H7 (cell line): ENCODE measurements at places on chromosomes 7 and 10. TPM values are rescaled to one million over a fixed set of nuclear protein-coding genes. Genes with fewer than 3 reads are reported as not detected.

DNA sequence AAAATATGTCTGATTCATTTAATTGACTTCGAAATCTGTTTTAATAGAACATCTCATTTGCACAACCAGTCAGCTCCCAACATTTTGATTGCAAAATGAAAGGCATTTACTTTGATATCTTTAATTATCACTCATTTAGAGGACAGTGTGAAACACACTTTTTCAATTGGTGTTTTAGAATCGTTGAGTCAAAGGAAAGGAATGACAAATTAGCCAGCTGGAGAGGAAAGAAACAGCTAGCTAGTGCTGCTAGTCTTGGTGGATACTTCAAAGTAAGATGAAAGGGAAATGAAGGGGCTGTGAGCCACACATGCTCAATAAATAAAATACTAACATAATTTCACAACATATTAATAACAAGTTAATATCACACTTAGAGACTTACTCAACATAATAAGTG lies 570.2 kb downstream of the PHTF2 start:
- no peak for DNase-seq

DNA sequence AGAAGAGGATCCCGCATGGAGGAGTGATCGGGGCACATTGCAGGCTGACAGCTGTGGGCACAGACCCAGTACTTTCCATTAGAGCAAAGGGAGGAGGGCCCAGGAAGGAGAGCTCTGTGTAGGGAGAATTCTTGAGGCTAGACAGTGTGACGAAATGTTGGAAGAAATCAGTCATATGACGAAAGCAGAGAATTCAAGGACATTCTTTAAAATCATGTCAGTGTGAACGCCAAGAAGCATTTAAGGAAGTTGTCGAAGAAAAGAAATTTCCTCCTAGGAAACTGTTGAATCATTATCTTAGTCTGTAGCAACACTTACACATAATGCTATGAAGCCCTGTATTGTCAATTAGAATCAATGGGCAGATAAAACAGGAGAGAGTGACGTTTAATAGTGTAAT lies 191.3 kb upstream of the ADARB2 start:
- DNase-seq: no peak

DNA sequence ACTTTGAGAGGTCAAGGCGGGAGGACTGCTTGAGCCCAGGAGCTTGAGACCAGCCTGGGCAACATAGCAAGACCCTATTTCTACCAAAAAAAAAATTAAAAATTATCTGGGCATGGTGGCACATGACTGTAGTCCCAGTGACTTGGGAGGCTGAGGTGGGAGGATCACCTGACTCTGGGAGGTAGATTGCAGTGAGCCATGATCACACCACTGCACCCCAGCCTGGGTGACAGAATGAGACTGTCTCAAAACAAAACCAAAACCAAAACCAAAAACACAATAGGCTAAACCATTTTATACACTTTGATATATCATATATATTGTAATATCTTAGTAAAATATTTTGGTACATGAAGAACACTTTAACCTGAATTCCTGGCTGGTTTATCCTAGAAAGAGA lies 101.6 kb downstream of the RAPGEF5 start:
- DNase-seq: no peak

- no peak for DNase-seq
Measured at GRCh38 chr7:81957517-81957916, 187.7 kb upstream of the HGF start.

- no peak for DNase-seq
Measured at GRCh38 chr7:2757361-2757903, 69.4 kb downstream of the AMZ1 start.

GRCh38 chr10:30284865-30285594 lies 64.0 kb downstream of the MTPAP start:
- peak; percentile 12 for DNase-seq

DNA sequence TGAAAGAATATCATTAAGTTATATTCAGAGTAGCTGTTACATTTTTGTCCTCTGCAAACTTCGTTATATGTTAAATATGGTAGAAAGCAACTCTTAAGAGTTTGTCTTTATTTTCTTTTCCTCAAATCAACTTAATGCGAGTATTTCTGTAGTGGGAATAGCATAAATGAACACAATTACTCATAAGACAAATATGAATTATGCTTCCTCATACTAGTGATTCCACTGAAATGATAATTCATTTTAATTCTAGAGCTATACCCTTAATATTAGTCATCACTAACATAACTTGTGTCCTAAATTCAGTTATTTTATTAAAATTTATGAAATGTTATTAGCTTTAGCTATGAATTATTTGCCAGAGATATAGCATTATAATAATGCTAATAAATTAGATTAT lies 820.6 kb upstream of the KCND2 start:
- DNase-seq: no peak

DNA sequence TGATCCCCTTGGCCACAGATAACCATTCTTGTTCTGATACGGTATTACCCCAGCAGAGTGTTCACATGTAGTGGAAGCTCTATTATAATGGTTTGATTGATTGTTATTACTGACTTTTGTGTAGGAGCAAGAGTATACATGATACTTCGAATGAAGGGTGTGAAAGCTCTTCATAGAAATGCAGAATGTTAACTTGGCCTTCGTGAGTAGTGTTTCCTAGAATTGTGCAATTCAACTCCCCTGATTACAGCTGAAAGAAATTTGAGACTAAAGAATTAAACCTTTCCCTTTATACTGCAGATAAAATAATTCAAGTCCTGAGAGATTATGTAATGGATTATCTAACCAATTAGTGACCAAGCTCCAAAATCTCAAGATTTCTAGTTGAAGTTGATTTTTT lies 38.2 kb downstream of the MKLN1 start:
- DNase-seq: no peak

DNA sequence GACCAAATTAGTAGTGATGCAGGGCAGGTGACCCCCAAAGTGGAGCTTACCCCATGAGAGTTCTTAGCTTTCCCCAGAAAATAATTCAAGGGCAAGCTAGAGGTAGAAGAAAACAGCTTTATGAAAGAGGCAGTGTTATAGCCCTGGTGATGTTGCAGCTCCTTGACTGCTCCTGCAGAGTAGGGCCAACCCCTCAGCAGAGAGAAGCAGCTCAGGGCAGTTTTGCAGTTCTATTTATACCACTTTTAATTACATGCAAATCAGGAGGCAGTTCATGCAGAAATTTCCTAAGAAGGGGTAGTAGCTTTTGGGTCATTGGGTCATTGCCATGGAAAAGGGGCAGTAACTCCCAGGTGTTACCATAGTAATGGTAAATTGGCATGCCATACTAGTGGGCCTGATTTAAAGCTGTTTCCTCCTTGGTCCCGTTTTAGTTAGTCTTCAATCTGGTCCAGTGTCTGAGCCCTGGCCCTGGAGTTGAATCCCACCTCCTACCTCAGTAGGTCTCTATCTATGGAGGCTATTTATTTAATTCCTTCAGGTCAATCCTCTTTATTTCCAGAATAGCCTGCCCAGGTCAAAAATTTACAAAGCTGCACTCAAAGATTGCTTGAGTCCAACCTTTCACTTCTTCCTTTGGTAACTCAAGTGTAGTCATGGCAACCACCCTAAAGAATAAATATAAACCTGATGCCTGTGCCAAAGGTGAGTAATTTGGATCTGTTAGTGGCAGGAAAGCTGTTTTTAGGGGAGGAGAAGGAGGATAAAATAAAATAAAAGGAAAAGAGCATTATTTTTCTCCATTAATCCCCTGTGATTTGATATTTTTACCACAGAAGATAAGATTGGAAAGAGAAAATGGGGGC lies 29.5 kb downstream of the PLXDC2 start:
- no peak for DNase-seq

DNA sequence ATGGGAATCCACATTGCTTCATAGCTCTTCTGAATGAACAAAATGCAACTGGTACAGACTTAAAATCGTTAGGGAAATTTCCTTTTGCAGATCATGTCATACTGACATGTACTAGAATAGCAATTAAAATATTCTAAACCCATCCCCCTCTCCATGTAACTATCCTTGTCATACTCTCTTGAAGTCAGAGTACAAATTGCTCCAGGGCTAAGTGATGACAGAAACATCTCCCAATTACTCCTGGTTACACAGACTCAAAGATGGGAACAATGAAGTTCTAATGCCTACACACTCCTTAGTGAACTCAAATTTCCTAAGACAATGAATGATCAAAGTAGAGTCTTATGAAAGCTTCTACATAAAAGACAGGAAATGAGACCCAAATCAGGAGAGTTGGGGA lies 87.2 kb downstream of the PDE1C start:
- DNase-seq: no peak

GRCh38 chr10:44354771-44355170 lies 30.1 kb downstream of the CXCL12 start:
- DNase-seq: no peak

BTBD16 gene
- 0.15 and 0.42 TPM in 2 replicates for total RNA-seq

SAP25 gene
- 1.3 and 2.4 TPM in 2 replicates for total RNA-seq

NKX1-2 gene
- 57.8 and 65.1 TPM in 2 replicates for total RNA-seq

SLC26A3 gene
- total RNA-seq: not detected in 2 replicates

MDFIC gene
- total RNA-seq: 14.4 and 16.8 TPM in 2 replicates

OR2A12 gene
- not detected in 2 replicates for total RNA-seq
